Spleen (tissue), 13 donors: ENCODE measurements at places on chromosomes 16 and 17. TPM values are rescaled to one million over a fixed set of nuclear protein-coding genes. Genes with fewer than 3 reads are reported as not detected.

Gene HSPB9
- total RNA-seq: not detected

Gene DLX3
- total RNA-seq: not detected

Gene LLGL2
- total RNA-seq: 62.1 TPM

Gene TEX14
- total RNA-seq: 0.25 TPM

Gene C17orf113
- total RNA-seq: 0.43 TPM

Gene BAHCC1
- total RNA-seq: 10.2 TPM

Gene GAS2L2
- total RNA-seq: not detected

Gene CPNE7
- total RNA-seq: 1.2 TPM

DNA sequence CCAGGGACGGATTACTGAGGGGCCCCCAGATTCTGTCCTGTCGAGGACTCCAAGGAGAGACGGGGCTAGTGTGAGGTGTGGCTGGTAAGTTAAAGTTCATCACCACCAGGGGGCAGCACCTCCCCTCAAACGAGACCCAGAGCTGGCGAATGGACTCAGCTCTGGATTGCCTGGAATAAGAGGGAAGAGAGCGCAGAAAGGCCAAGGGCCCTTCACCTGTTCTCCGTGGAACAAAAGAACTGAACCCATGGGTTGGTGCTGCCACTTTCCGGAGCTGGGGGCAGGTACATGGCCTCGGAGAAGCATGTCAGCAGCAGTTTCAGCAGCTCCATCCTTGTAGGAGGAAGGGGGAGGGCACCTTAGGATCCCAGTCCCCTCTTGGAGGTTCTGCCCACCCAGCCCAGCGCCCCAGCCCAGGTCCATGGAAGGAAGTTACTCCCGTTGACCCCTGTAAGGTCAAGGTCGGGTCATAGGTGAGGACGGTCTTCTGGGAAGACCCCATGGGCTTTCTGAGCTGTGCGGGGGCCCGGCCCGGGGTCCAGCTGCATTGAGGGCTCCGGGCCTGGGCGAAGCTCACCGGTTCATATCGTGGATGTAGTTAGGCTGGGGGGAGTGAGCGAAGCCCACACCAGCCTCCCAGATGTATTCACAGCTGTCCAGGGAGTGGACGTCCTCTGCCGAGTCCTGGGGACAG is 10.8 kb downstream of the HID1 start:
- H3K27me3 ChIP-seq: no peaks in the 10 kb centered on the region
- DNase-seq: peak; percentile 91
- peaks cover 9% of the 10 kb centered on the region for H3K36me3 ChIP-seq
- no peak overlapping the region for H3K4me3 ChIP-seq

DNA sequence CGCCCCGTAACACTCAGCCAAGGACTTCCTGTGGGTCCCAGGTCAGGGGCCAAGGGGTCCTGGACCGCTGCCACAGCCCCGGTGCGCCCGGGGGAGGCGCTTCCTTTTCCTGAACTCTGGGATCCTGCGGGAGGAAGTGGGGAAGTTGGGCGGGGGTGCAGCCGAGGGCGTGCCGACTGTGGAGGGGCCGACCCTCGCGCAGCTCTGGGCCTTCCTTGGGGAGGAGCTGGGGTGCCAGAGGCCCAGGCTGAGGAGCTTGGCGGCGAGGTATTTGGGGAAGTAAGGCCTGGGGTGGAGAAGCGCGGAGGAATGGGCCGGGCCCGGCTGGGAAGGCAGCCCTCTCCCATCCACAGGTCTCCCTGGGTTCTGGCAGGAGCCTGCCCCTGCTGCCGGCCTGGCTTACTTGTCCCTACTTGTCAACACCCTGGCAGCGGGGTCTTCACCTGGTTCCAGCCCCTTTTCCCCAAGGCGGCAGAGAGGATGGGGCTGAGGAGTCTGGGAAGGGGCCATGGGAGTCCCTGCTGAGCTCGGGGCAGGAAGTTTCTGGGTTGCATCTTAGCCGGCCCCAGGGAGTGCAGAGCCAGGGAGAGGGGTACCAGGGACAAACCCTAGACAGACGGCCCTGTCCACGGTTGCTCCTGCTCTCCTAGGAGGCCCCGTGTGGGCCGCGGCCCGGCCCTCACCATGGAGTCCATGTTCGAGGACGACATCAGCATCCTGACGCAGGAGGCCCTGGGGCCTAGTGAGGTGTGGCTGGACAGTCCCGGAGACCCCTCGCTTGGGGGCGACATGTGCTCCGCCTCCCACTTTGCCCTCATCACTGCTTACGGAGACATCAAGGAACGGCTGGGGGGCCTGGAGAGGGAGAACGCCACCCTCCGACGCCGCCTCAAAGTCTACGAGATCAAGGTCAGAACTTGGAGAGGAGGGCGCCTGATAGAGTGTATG is 1.7 kb downstream of the TBKBP1 start:
- peak overlapping the region; percentile 97 for H3K4me3 ChIP-seq
- H3K36me3 ChIP-seq: peaks cover 5% of the 10 kb centered on the region
- H3K4me1 ChIP-seq: peaks cover 79% of the 10 kb centered on the region
- H3K27ac ChIP-seq: peak overlapping the region; percentile 91
- no peaks in the 10 kb centered on the region for H3K27me3 ChIP-seq

- H3K27me3 ChIP-seq: no peaks in the 10 kb centered on the region
- H3K27ac ChIP-seq: no peak overlapping the region
- no peak overlapping the region for H3K4me3 ChIP-seq
- H3K36me3 ChIP-seq: no peaks in the 10 kb centered on the region
- DNase-seq: no peak
- H3K4me1 ChIP-seq: no peaks in the 10 kb centered on the region
These were observed 33.0 kb downstream of the TEX2 start for GRCh38 chr17:64229815-64230728.

DNA sequence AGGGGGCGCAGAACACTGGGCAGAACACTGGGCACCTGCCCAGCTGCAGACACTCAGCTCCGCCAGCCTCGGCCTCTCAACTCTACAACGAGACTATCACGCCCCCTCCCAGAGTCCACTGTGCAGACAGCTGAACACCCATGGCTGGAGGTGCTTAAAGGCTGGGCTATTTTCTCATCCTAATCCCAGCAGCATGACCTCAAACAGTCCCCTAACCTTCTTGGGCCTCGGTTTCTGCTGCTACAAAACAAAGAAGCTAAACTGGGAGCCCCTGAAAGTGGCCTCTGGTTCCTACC is 27.7 kb upstream of the ZNF469 start:
- H3K27me3 ChIP-seq: no peaks in the 10 kb centered on the region
- no peaks in the 10 kb centered on the region for H3K4me1 ChIP-seq
- DNase-seq: peak; percentile 53
- H3K36me3 ChIP-seq: no peaks in the 10 kb centered on the region
- no peak overlapping the region for H3K27ac ChIP-seq
- H3K4me3 ChIP-seq: no peak overlapping the region

DNA sequence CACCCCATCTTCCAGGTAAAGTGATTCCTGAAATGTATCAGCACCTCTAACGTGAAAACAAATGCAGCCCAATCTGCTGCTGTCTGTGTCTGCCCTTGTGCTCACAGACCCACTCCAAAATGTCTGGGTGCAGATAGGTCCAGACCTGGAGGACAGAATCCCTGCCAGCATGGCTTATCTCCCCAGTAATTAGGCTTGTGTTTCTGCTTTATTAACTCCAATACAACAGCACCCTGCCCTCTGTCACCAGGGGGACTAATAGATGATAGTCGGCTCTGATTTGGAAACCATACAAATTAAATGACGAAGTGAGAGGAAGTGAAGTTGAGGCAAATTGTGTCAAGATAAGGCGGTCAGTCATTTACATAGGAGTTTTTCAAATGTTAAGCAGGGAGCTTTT is 608.3 kb upstream of the SALL1 start:
- DNase-seq: no peak
- no peak overlapping the region for H3K4me3 ChIP-seq
- H3K36me3 ChIP-seq: no peaks in the 10 kb centered on the region
- H3K27ac ChIP-seq: no peak overlapping the region

DNA sequence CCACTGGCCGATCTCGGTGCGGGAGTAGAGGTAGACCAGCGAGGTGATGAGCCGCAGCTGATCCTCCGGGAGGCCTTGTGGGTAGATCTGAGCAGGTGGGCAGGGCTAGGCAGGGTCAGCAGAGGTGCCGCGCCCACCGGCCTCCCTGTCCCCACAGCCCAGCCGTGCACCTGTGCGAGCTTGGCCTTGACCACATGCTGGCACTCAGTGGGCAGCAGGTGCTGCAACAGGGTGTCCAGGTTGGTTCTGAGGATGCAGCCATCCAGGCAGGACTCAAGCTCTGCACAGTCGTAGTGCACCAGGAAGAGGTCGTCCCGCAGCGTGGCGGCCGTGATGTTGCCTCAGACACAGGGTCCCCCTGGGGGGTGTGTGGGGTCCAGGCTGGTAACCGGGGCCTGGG is 12.4 kb downstream of the MSLN start:
- H3K27me3 ChIP-seq: no peaks in the 10 kb centered on the region
- no peak overlapping the region for H3K4me3 ChIP-seq
- DNase-seq: no peak
- H3K36me3 ChIP-seq: no peaks in the 10 kb centered on the region

DNA sequence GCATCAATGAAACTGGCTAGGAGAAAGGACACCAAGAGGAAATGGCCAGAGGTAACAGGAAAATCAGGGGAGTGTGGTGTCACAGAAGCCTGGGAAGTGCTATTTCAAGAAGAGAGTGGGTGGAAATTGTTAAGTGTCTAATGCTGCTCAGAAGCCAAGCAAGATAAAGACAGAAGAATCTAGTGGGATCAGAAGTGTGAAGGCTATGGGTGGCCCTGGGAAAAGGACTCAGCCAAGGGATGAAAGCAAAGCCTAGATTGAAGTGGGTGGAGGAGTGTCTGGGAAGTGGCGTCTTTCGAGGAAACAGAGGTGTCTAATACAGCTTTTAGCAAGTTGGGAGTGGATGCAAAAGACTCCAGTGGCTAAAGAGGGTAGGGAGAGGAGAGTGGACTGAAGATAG is 13.4 kb downstream of the PDZD9 start:
- H3K36me3 ChIP-seq: peaks cover 44% of the 10 kb centered on the region
- no peak for DNase-seq
- H3K27ac ChIP-seq: no peak overlapping the region
- no peaks in the 10 kb centered on the region for H3K27me3 ChIP-seq
- H3K4me1 ChIP-seq: peaks cover 28% of the 10 kb centered on the region

DNA sequence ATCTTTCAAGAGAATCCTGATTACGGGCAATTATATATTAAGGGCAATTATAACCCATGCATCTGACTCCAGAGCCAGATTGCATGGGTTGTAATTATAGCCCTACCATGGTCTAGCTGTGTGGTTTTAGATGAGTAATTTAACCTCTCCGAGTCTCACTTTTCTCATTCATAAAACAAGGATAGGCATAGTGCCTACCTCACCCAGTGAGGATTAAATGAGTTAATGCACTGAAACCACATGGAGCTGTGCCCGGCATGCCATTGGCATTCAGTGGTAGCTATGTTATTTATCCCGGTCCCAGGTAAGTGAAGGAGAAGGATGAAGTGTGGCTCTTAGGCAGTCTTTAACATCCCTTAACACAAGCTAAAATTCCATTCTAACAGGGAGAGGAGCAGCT is 6.3 kb downstream of the SNX20 start:
- H3K27me3 ChIP-seq: no peaks in the 10 kb centered on the region
- peaks cover 23% of the 10 kb centered on the region for H3K4me1 ChIP-seq
- no peak overlapping the region for H3K4me3 ChIP-seq
- H3K36me3 ChIP-seq: peaks cover 73% of the 10 kb centered on the region
- DNase-seq: peak; percentile 1

GRCh38 chr16:80570106-80570478 is 29.3 kb downstream of the DYNLRB2 start:
- H3K36me3 ChIP-seq: no peaks in the 10 kb centered on the region
- no peaks in the 10 kb centered on the region for H3K4me1 ChIP-seq
- no peak overlapping the region for H3K4me3 ChIP-seq
- no peak overlapping the region for H3K27ac ChIP-seq
- H3K27me3 ChIP-seq: no peaks in the 10 kb centered on the region

GRCh38 chr16:3012246-3012645 is 477 bp upstream of the CLDN9 start:
- H3K36me3 ChIP-seq: no peaks in the 10 kb centered on the region
- DNase-seq: no peak
- H3K4me3 ChIP-seq: no peak overlapping the region
- peaks cover 55% of the 10 kb centered on the region for H3K27me3 ChIP-seq
- no peak overlapping the region for H3K27ac ChIP-seq
- peaks cover 41% of the 10 kb centered on the region for H3K4me1 ChIP-seq

- no peaks in the 10 kb centered on the region for H3K4me1 ChIP-seq
- H3K27me3 ChIP-seq: no peaks in the 10 kb centered on the region
- no peak for DNase-seq
- no peak overlapping the region for H3K4me3 ChIP-seq
- H3K36me3 ChIP-seq: no peaks in the 10 kb centered on the region
These were observed 9.2 kb downstream of the SYT17 start for GRCh38 chr16:19177111-19177739.

DNA sequence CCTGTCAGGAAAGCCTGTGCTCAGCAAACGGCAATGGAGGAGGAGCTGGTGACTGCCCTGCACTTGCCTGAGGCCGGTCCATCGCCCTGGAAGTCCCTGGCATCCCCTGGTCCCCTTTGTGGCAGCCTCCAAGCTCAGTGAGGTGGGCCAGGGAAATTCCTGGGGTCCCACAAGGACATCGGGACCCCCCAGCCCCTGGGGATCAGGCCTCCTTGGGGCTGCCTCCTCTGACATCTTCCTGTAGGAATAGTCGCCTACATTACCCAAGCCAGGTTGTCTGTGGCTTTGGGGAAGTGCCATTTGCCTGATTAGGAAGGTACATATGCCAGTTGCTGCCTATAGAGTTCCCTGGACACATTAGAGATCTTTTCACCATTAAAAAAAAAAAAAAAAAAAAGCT is 7.1 kb upstream of the KRT9 start:
- H3K4me1 ChIP-seq: no peaks in the 10 kb centered on the region
- H3K27ac ChIP-seq: no peak overlapping the region
- peaks cover 6% of the 10 kb centered on the region for H3K27me3 ChIP-seq

- H3K4me1 ChIP-seq: peaks cover 33% of the 10 kb centered on the region
- H3K27ac ChIP-seq: no peak within 1 kb of the TSS
- no peak for DNase-seq
- H3K4me3 ChIP-seq: peak within 1 kb of the TSS; percentile 10
- peaks cover 6% of the 10 kb centered on the region for H3K36me3 ChIP-seq
These were observed at the start of gene ARHGDIG for GRCh38 chr16:280552-280951. ARHGDIG (plus strand) TSS chr16:280591; CDS start chr16:280681, 90 bp downstream.

DNA sequence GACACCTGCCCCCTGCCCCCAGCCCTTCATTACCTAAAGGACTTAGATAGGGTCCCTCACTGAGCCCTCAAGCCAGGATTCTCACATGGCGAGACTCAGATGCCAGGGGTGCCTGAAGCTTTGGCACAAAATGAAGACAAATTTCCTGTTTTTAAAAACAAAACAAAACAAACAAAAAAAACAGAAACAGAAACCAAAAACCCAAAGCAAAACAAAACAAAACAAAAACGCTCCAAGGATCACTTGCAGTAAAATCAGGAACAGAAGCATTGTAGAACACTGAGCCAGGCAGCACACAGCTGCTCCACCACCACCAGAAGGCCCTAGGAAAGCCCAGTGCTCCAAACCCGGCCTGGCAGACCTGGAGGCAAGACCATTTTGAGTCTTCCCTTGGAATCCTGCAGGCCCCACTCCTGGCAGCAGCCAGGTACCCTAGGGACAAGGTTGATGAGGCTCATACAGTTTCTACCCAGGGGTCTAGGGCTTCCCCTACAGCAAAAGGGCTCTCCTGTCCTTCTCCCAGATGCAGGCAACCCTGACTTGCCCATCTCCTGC is 20.8 kb downstream of the MYO18A start:
- peak overlapping the region; percentile 65 for H3K27ac ChIP-seq
- peaks cover 75% of the 10 kb centered on the region for H3K4me1 ChIP-seq
- H3K4me3 ChIP-seq: no peak overlapping the region
- DNase-seq: peak; percentile 47
- H3K36me3 ChIP-seq: no peaks in the 10 kb centered on the region

- no peak overlapping the region for H3K27ac ChIP-seq
- DNase-seq: no peak
- H3K36me3 ChIP-seq: no peaks in the 10 kb centered on the region
- no peak overlapping the region for H3K4me3 ChIP-seq
- no peaks in the 10 kb centered on the region for H3K27me3 ChIP-seq
These were observed 159.4 kb upstream of the GSE1 start for GRCh38 chr16:85453703-85454102.

- DNase-seq: peak; percentile 91
- H3K4me3 ChIP-seq: no peak overlapping the region
- H3K27me3 ChIP-seq: peaks cover 9% of the 10 kb centered on the region
- H3K4me1 ChIP-seq: peaks cover 7% of the 10 kb centered on the region
These were observed 45.0 kb upstream of the USP7 start for GRCh38 chr16:9008601-9009260.
